ENCODE measurements at places on chromosomes 3 and 15.

GRCh38 chr3:9781978-9782603 is 10.2 kb downstream of the TADA3 start:
- DNase-seq: no peak

DNA sequence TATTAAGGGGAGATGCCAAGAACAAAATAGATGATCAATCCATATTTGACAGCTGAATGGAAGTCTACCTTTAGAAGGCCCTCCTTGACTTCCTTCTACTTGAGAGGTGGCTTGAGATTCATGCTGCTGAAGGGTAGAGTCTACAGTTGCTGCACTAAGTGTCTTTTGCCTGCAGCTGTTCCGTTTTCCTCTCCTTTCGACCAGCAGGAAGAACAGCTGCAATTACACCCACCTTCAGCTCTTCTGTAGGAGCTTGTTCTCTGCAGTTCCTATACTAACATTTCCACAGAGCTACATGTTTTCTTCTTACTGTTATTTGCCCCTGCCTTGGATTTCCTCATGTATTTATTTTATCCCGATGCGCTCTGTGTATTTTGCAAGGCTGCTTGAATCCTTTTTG is 79.1 kb downstream of the ARRDC4 start:
- DNase-seq: no peak

- no peak for DNase-seq
These were observed 675.4 kb downstream of the OTOL1 start for GRCh38 chr3:162171970-162172369.

DNA sequence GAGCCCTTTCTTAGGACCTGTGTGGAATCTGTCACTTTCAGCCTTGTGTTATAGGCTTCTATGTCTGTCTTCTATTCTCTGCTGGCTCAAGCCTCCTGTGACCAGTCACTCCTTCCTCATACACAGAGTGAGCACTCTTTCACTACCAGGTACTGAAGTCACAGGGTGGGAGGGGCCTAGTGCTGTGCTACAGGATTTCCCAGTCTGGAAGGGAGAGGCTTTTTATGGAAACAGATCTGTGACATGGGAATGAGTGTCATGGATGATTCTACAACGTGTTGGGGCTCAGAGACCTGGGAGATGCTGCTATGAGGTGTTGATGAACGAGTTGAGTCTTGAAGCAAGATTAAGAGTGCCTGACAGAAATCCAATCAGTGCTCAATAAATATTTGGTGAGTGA is 100.5 kb downstream of the PDCD6IP start:
- DNase-seq: no peak

DNA sequence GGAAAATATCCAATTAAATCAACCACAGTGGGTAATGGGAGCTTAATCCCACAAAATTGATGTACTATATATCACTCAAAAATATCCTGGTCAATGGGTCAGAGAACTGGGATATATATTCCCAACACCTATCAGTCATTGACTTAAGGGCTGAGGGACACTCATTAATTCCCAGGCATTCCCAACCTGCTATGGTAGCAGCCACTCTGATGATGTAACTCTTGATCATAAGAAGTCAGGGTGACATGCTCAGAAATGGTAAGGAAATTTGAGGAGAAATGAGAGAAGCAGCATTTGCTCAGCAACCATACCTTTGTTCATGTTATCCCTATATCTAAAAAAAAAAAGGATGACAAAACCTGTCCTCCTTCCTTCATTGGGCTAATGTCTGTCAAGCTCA is 3.1 kb upstream of the PLOD2 start:
- no peak for DNase-seq

- DNase-seq: peak; percentile 75
These were observed 32.5 kb downstream of the PLXNA1 start for GRCh38 chr3:127015282-127016042.

DNA sequence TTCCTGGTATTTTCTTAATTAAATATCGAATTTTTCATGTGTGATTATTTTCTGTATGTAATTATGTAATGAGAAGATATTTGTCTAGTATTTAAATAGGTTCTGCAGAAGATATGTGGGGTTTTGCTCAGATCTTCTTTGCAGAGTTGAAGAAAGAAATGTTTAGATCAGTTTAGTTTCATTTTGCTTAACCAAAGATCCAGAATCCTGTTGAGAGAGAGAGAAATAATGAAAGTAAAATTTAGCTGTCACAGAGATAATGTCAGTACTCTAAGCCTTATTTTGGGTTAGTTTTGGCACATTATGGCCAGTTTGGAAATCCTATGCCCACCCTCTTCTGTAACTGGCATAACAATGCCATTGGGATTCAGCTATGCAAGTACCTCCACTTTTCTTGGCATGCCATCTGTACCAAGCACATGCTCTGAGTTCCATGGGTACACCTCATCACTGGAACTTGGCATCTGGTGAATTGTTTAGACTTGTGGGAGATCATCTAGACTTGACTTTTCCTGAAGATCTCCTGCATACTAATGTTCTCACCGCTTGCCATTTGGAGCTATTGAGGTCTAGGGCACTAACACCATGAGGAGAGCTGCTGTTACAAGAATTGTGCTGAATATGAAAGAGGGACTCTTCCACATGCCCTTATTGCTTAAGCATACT is 30.9 kb downstream of the PLSCR1 start:
- DNase-seq: no peak

DNA sequence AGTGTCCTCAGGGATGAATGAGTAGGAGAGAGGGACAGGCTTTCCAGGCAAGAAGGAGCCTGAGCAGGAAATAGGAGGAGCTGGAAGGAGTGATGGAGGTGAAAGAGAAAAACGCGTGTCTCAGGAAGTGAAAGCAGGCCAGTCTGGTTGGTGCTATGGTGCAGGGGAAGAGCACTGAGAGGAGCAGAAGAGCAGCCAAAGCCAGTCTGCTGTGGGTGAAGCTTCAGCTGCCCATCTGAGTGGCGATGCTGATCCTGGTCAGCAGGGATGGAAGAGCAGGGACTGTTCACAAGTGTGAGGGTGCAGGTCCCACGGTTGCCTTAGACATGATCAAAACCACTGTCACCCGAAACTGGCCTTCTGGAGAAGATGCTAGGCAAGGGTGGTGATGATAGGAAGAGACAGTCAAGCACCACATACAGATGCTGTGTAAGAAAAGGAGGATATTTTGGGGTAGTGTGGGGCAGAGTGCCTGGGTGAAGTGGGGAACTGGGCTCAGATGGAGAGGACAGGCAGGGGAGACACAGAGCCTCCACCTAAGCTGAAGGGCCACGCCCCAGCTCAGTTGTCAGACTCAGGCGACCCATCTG is 5.5 kb upstream of the KY start:
- DNase-seq: no peak

DNA sequence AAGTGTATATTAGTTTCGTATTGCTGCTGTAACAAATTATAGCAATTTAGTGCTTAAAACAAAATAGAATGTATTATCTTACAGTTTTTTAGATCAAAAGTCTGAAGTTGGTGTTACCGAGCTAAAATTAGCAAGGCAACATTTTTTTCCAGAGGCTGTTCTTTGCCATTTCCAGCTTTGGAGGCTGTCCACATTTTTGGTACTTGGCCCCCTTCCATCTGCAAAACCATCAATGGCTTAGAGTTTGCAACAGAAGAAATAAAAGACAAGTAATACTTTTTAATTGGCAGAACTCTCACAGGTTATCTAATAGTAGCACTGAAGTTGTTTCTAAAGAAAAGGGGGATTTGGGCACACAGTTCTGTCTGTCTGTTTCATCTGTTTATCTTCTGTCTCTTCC is 1248.5 kb downstream of the ROBO1 start:
- DNase-seq: no peak

- peak; percentile 80 for DNase-seq
These were observed 53.9 kb downstream of the RLBP1 start for GRCh38 chr15:89167267-89168176.

DNA sequence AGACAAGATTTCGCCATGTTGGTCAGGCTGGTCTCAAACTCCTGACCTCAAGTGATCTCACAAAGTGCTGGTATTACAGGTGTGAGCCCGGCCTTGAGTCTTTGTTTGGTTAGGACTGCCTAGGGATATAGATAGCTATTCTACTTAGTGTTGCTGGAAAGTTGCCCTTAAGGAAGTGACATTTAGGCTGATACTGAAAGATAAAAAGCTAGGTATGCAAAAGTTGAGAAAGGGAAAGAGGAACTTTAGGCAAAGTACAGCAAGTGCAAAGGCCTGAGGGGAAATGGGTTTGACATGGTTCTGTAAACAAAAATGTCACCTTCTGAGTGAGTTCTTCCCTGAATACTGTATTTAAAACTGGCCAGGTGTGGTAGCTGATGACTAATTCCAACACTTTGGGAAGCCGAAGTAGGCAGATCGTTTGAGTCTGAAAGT is 111.5 kb downstream of the ZNF609 start:
- DNase-seq: peak; percentile 52

- DNase-seq: peak; percentile 50
These were observed 955.0 kb upstream of the ALCAM start for GRCh38 chr3:104411757-104412156.

DNA sequence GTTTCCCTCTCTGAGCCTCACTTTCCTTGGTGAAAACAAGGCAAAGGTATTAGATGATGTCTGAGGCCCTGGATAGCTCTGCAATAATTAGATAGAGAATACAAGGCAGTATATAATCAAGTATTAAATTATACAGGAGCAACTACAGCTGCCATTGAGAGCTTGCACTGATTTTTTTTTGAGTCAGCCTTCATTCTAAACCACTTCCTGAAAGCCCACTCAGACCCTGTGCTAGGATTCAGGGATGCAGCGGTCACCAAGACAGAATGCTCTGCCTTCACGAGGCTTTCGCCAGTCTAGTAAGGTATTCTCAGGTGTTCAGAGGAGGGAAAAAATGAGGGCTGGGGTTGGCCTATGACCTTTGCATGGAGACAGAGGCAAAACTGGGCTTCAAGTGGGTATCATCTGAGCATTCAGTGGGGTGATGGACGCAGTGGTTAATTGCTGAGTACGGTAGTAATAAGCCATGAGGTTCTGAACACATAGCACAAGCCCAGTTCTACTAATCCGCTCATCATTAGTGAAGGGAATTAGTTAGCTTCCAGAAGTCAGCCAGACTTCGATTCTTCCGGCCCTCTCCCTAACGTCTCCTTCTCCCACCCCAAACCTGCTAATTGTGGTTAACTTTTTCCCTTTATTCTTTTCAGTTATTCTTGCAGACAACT is 3.6 kb downstream of the VGLL4 start:
- no peak for DNase-seq

GRCh38 chr15:94287794-94288246 is 56.5 kb downstream of the MCTP2 start:
- no peak for DNase-seq

DNA sequence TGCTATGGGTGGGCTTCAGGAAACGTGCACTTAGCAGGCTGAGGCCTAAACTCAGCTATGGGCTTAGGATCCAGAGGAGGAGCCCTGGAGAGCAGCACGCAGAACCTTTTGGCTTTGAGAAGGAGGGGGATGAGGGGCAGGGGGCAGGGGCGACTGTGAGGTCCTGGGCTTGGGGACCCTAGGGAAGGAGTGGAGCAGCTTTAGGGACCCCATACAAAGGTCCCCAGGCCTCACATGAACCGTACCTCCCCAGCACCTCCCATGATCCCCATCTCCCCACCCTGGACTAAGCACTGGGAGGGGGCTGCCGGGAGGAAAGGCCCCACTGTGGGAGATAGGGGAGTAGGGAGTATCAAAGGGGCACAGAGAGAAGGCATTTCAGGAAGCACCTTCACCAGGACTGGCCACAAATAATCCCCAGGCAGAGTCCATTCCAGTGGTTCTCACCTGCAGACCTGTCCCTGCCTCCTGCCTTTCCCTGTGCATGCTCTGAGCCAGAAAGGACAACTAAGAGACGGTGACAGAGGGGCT is 62.0 kb upstream of the KLF13 start:
- DNase-seq: no peak

- DNase-seq: peak; percentile 53
These were observed 72.4 kb downstream of the SENP2 start for GRCh38 chr3:185658504-185658912.

GRCh38 chr3:25897019-25897418 is 107.1 kb downstream of the OXSM start:
- DNase-seq: peak; percentile 79

DNA sequence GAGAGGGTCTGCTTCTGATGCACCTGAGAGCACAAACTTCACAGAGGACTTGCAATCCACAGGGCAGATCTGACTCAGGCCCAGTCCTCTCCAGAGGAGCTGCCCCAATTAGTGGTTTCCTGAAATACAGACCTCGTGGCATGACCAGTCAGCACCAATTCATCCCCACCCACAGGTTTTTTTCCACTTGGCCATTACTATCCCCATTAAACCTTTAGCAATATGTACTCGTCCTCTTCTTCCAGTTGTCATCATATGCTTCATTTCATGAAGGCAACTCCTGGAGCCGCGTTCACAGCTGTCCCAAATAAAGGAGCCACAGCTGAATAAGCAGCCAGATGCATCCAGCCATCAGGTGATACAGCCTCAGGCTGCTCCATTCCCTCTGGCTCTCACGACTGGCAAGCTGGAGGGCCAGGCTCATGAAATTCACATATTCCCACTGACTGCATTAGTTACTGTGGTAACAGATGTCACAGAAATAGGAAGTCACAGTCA is 163.1 kb downstream of the FMN1 start:
- peak; percentile 13 for DNase-seq

Data from mesendoderm (in vitro differentiated cells).